Activated gamma-delta T cell treated with anti-CD3 and anti-CD28 coated beads, Interleukin-2, amount 50 U/mL, for 16 hours (primary cell): ENCODE measurements at places on chromosomes 12 and 14.

- no peak for DNase-seq
These were observed 164.3 kb upstream of the NOS1 start for GRCh38 chr12:117525766-117526165.

- peak; percentile 79 for DNase-seq
These were observed 1.7 kb upstream of the SOCS2 start for GRCh38 chr12:93570552-93571364.

DNA sequence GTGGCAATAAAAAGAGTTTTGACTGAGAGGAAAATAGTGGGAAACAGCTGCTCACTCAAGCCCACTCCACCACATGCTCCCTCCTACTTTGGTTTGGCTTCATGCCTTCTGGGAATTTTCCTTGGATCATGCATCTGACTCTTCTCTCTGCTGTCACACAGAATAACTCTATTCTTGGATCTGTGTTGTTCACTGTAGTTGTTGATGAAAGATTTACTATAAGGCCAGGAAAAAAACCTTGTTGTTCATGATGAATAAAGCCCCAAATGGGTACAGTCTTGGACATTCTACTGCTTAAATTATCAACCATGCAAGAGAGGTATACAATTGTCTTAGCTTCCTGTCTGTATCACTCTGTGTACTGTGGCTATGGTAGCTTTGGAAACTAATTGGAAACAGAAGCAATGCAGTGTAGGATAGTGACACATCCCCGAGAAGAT is 70.5 kb downstream of the TMX1 start:
- DNase-seq, result no peak

DNA sequence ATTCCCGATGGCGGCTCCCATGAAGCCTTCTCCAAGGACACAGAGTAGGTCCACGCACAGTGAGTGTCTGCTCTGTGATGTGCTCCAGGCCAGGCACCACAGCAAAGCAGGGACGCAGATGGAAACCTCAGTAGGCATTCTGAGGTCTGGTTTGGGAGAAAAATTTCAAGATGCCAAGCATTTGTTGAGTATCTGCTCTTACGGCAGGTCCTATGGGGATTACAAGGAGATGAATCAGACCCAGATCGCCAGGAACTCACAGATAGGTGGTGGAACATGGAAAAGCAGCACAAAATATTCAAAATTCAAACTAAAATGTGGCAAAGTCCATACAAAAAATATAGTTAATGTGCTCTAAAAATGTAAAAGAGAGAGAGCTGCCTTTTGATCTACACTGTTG is 684.9 kb upstream of the TMEM132C start:
- DNase-seq, result no peak

- DNase-seq, result no peak
These were observed 31.5 kb downstream of the CCNK start for GRCh38 chr14:99512571-99513182.

- DNase-seq, result no peak
These were observed 152.7 kb downstream of the ADGRD1 start for GRCh38 chr12:131106349-131106941.

DNA sequence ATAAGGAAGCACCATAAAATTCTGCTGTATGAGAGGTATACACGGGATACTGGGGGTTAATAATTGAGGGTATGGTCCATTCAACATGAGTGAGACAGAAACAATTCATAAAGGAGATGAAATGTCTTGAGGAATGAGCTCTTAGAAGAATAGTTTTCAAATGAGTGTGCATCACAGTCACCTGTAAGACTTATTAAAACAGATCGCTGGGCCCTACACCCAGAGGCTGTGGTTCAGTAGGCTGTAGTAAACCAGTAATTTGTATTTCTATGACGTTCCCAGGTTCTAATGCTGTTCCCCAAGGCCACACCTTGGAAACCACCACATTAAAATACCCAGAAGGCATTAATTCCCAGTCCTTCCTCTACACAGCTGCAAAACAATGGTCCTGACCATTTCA is 49.6 kb downstream of the CAND1 start:
- DNase-seq, result no peak
